ENCODE measurements at places on chromosomes 7 and 10.

DNA sequence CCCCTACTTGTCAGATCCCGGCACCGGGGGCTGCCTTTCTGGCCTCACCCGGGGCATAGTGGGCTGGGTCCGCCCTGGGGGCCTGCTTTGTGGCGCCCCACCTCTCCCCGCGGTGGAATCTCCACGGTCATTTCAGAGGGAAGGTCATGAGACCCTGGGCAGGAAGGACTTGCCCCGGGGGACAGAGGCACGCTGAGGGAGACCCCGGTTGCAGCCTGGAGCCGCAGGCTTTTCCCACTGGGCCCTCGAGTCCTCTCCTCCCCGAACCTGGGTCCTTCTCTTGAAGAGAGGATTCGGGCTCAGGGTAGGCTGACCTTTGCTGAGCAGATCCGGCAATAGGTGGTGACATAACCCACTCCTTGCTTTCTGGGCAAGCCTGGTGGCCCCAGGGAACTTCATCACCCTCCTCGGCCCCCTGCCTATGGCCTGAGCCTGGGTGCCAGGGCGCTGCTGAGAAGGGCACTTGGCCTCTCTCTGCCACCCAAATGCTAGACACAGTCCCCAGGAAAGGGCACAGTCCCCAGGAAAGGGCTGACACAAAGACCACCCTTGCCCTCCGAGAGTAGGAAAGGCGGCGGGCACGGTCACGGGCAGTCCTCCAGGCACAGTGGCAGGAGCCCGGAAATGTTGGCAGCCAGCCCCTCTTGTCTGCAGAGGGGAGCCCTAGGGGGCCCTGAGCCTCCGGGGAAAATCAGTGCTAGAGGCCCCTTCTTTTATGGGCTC, 36.2 kb downstream of the FKBP6 start:
- DNase-seq, result no peak

GRCh38 chr7:2909471-2910039, 65.4 kb upstream of the GNA12 start:
- DNase-seq, result no peak

DNA sequence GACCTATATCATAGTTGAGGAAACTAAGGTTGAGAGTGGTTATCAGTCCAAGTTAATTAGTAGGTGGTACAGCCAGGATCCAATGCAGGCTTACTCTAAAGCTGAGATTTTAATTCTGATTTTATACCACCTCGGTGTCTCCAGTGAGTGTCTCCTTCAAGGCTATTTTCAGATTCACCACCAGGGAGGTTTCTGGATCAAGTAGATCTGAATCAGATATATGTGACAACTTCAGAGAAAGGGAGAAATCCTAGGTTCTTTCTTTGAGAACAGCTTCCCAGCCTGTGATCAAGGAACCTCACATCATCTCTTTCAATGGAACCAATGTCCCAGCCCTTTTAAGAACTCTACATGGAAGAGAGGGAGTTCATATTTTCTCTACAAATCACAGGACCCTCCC, 429.2 kb downstream of the SORCS3 start:
- no peak for DNase-seq

GRCh38 chr10:109991266-109991855, 16.4 kb upstream of the ADD3 start:
- no peak for DNase-seq

DNA sequence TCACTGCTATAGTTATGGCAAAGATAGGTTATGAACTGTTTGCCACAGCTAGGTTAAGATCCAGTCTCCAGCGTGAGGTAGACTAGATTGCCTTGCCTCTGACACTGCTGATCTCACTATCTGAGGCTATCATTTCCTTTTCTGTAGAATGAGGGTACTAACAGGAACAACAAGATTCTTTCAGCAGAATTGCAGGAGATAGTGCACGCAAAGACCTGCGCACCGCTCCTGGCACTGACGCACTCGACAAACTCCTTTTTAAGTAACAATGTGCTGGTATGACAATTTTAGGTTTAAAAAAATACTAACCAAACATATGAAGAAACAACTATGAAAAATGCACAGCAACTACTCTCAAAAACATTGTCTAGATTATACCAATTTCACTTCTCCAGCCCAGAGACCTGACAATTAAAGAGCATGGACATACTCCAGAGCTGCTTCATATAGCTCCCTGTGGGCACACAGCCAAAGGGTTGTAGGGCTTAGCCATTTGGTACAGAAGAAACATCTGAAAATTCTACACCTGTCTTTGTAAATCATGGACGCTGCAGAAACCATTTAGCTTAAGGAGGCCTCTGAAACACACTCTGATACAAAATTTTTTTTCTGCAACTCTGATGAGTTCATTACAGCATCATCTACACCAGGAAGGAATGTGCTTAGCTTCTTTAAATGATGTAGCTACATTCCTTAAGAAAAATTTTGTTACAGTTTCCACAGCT, 7.8 kb downstream of the ADAM12 start:
- no peak for DNase-seq

DNA sequence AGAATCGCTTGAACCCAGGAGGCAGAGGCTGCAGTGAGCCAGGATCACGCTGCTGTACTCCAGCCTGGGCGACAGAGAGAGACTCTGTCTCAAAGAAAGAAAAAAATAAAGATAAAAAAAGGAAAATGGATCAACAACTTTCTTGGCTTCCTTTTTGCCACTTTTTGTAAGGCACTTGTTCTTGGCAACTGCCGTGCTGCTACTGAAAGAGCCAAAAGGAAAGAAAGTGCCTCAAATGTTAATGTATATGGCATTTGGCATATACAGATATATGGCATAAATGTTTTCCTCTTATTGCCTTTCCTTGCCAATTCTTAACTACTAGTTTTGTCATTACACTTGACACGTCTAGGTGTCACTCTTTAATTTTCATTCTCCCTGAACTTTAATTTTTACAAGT, 393.7 kb upstream of the LRGUK start:
- no peak for DNase-seq

GRCh38 chr10:130137659-130138478, 1.7 kb downstream of the GLRX3 start:
- DNase-seq, result no peak

GRCh38 chr7:101411508-101411874, 48.8 kb downstream of the COL26A1 start:
- no peak for DNase-seq

GRCh38 chr7:103121641-103122040, 27.3 kb downstream of the NAPEPLD start:
- no peak for DNase-seq

- DNase-seq, result no peak
These were observed 18.7 kb downstream of the COL17A1 start for GRCh38 chr10:104066945-104067344.

GRCh38 chr10:30238836-30239235, 110.2 kb downstream of the MTPAP start:
- DNase-seq, result no peak

DNA sequence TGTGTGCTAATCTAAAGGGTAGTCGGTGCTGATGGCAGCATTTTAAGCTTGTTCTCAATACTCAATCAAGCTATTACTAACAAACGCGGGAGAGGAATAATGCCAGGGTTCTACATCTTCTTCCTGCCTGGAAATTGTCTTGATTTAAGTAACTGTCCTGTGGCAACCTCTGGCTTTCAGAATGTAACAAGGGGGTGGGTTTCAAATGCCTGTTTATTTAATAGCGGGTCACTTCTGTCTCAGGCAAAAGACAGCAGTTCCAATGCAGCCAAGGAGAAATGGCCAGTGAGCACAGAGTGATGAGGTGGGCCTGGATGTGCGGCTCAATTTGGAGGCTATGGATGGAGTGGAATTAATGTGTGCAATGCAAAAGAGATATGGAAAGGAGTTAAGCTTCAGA, 692.4 kb downstream of the KCNMA1 start:
- no peak for DNase-seq

GRCh38 chr7:57205000-57205399, 72.8 kb upstream of the ZNF479 start:
- DNase-seq, result no peak

DNA sequence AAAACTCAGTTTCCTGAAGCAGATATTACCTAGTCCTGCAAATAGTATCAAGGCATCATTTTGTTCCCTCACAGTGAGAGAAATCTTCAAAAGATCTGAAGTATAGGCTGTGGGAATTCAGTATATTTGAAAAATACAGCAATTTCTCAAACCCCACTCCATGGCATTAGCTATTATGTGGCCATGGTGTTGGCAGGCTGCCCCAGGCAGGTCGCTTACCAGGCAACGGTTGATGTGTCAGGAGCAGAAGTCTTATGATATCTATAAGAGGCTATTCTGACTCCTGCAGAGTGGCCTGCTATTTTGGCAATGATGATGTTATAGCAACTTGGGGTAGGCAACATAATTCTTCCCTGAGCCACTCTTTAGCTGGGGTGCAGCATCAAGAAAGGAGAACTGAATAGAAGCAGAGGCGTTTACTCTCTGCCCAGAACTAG, 187.9 kb downstream of the PLXDC2 start:
- DNase-seq, result no peak

GRCh38 chr7:29193316-29194205, 1.0 kb upstream of the CHN2 start:
- no peak for DNase-seq

GRCh38 chr7:23544913-23545354, 13.2 kb upstream of the TRA2A start:
- no peak for DNase-seq

DNA sequence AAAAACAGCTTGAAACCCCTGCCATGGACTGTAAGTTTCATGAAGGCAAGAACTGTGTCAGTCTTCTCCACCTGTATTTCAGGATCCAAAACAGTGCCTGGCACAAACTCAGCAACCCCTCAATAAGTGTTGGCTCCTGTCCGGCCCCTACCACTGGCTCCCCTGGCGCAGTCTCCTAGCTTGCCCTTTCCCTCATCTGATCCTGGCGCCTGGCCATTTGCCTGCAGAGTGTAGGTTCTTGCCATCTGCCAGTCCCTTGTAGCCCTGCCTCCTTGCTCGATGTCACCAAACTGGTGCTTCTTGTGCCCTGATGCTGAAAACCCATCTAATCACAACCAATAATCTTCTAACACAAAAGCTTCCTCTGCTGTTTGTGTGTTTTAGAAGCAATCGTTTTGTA, 60.4 kb downstream of the LGI1 start:
- no peak for DNase-seq

- DNase-seq, result no peak
These were observed 115.0 kb downstream of the DNAJB9 start for GRCh38 chr7:108684629-108685028.

GRCh38 chr10:131973160-131973951, 8.4 kb downstream of the BNIP3 start:
- DNase-seq, result no peak

- DNase-seq, result no peak
These were observed 260.2 kb upstream of the BMPER start for GRCh38 chr7:33645104-33645503.

DNA sequence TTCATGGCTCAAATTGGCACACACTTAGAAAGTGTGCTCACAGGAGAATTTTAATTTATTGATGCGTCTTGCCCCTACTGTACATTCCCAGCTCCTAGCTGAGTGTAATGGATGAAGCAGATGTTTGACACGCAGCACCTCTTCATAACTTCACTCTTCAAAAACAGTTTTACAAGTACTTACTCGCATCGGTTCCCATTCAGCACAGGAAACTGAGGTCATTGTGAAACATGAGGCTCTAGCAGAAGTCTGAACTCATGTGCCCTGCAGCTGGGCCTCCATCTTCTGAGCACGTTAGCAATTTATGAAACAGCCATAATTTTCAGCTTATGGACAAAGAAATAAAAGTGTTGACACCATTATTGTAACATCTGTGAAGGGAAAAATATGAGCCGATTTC, 558.9 kb upstream of the MGMT start:
- no peak for DNase-seq

- DNase-seq, result no peak
These were observed 17.2 kb upstream of the PPP1R9A start for GRCh38 chr7:94890216-94890615.

GRCh38 chr7:16982640-16983350, 101.0 kb upstream of the AGR3 start:
- no peak for DNase-seq

- no peak for DNase-seq
These were observed 425.7 kb upstream of the FZD8 start for GRCh38 chr10:36067748-36068147.

- no peak for DNase-seq
These were observed 75.4 kb upstream of the PDSS1 start for GRCh38 chr10:26621889-26622711.

GRCh38 chr10:99430116-99430450, 341 bp downstream of the GOT1 start:
- no peak for DNase-seq

DNA sequence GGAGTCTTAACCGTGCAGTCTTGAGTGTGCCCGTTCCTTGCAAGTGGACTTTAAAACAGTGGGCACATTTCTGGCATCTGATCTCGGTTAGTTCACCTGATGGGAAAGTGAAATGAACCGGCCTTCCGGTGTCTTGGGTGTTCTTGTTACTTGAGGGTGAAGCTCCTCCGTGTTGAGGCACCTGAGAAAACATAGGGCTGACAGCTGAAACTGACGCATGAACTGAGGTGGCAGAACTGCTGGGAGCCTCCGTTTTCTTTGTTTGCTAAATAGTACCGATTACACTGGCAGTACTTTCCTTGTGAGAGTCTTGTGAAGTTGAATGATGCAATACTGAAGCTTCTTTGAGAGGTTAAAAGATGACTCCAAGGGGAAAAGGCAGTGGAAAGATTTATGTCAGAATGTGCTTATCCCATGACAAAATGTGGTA, 62.8 kb upstream of the SAMD8 start:
- no peak for DNase-seq

- DNase-seq, result no peak
These were observed 124.5 kb downstream of the CXCL12 start for GRCh38 chr10:44260286-44260928.

DNA sequence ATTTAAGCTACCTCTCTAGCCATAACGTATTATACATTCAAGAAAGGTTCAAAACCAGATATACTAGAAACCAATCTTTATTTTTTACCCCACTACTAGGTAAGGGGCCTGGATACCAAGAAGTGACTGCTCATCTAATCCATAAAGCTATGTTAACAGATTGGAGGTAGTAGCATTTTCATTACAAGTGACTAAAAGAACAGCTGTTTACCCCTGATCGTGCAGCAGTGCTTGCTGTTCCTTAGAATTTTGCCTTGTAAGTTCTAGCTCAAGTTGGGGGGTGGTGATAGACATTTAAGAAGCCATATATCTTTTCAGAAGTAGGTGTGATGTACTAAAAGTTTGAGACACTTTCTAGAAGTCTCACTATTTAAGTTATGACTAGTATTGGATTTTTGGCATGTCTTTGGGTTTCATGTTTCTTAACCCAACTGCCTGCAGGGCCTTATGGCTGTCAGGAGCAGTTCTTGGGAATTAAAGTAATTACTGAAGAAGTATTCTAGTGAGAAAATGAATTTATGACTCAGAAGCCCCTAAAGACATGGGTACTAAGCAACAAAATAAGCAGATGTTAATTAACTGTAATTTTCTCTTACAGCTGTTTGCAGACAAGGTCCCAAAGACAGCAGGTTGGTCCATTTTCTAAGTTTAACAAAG, 2.3 kb downstream of the PPIA start:
- no peak for DNase-seq

GRCh38 chr7:90613088-90613498, 17.0 kb downstream of the CDK14 start:
- DNase-seq, result no peak

DNA sequence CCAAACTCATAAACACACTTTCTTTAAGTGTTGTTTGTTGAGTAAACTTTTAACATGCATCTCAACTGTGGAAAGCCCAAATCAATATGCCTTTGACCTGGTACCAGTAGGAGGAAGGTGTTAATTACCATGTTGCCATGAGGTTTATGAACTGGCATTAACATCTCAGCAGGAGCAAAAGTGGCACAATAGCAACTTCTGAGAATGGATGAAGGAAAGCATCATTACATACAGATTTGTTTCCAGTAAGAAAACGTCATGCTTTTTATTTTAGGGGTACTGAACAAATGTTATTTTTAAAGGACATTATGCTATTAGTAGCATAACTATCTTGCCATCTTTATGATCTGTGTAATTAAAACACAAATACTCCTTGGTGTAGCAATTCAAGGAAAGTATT, 51.1 kb downstream of the ARMC3 start:
- DNase-seq, result no peak

All from HTR-8/SVneo (cell line).